ENCODE measurements at places on chromosomes 6 and 20. TPM values are rescaled to one million over a fixed set of nuclear protein-coding genes. Genes with fewer than 3 reads are reported as not detected.

- no peak for DNase-seq
Measured at GRCh38 chr6:105991561-105992314, 94.4 kb upstream of the PRDM1 start.

GRCh38 chr6:12832226-12832735 is 115.7 kb downstream of the PHACTR1 start:
- DNase-seq: no peak

DNA sequence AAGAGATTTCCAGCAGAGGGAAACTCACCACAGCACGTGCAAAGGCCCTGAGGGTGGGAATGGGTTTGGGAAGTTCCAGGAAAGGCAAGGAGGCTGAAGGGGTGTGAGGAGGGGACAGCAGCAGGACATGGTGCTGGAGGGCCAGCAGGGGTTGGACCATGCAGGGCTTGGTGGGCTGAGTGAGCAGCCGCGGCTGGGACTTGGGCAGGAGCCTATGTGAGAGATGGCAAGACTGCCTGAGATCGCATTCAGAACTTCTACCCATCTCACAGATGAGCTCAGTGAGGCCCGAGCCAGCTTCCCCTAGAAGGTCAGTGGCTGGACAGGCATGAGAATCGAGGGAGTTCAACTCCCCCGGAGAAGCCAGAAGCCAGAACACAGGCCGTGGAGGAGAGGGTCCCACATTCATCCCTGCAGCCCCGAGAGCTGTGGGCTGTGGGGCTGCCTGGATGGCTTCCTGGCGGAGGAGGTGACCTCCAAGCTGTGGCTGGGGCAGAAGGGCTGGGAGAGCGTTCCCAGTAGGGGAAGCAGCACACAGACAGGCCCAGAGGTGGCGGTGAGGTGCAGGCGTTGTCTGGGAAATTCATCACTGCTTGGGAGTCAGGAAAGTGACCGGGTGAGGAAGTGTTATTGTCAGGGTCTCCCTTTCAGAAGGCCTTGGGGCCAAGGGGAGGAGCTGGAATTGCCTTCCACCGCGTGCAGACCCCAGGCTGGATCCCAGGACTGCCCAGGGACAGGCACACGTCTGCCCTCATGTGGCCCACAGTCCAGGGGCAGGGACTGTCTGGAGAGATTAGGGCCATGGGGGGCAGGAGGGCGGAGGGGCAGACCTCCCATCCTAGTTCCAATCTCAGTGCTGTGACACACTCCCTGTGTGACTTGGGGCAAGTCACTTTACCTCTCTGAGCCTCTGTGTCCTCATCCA is 103.8 kb downstream of the CEBPB start:
- DNase-seq: no peak

DNA sequence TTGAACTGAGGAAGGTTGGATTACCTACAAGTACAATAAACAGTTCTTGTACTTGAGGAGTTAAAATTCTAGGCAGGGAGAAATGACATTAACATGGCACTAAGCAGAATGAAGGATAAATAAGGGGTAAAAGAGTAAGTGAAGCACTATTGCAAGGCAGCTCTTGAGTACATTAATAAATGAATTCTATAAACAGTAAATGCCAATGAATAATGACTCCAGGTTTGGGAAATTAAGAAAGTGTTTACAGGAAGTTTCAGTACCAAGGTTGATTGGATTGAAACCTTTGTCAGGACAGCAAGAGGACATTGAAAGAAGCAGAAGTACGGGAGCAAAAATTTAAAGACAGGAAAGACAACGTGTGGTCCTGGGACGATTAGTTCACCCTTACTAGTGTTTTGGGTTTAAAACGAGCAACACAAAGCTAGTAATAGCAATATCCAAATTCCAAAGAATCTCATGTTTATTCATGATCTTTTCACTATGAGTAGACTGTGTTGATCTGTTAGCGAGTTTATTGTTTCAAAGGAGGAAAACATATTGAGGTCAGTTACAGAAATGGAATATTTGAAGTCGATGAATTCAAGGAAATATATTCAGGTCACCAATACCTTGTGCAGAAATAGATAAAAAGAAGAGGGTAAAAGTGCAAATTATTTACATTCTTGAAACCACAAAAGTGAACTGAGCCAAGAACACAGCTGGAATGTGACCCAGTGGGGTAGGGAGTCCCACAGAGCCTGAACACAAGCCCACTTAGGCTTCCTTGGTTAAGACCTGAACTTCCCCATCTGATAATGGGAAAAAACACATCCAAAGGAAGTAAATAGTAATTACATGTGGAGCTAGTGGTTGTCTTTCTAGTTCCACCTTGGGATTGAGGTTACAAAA is 80.8 kb downstream of the MKKS start:
- no peak for DNase-seq

DNA sequence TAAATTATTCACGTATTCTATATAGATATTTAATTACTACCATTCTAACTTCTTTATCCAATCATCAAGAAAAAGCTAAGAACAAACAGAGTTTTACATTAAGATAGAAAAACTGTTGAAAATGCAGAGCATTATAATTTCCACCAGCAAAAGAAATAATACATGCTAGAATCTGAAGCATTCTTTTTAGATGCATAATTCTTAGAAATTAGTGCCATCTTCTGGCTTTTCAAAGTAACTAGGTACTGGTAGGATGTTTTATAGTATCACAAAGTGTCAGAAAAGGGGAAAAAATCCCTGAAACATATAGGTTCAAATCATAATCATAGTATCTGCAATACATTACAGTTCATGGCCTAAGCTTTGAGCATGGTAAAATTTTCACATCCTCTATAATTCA is 178.9 kb downstream of the PHF3 start:
- DNase-seq: no peak

DNA sequence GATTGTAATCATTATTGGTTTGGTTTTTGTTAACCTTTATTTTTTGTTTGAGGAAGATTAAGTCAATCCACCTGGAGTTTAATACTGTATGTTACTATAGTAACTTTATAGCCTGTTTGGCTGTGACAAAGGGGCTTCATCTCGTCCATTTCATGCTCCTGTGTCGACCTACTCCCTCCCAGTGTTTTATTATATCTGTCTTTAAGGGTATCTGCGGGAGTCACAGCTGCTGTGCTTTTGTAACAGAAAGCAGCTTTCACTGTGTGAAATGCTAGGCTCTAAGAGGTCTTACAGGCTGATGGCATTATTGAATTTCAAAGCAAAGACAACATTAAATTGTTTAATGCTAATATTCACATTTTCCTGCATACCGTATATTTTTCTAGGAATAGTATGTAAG is 698.0 kb upstream of the POU3F2 start:
- no peak for DNase-seq

GRCh38 chr20:19757487-19758132 is 448 bp upstream of the RIN2 start:
- peak; percentile 21 for DNase-seq

DNA sequence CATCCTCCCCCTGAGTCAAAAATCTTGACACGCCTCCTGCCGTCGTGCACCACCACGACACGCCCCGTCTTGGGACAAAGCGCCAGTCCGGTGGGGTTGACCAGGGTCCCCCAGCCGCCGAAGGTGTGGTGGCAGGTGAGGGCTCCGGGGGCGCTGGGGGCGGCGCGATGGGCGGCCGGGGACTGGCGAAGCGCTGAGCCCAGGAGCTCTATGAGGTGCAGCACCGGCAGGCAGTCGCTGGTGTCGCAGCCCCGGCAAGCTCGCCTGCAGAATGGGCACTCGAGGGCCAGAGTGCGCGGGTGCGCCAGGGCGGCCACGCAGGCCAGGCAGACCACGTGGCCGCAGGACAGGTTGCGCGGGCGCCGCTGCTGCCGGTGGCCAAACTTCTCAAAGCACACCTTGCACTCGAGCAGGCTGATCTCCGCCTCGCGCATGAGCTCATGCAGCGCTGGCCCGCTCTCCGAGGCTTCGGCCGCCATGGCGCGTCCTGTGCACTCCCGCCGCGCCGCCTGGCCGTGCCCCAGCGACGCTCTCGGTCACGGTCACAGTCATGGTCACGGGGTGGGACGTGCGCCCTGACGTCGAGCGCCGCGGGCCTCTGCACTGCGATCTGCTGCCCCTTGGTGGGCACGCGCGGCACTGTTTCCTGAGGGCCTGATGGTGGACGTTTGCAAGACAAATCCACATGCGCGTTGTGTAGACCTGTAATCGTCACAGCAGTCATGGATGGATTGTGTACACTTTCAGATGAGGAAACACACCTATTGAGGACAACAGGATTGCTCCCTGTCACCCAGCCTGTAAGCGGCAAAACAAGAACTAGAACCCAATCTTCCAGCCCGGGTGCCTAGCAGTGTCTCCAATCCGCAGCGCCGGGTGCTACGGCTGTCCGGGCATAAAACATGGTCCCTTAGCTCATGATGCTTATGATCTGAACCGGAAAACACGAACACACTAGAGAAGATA is at the start of gene NHLRC1:
Gene NHLRC1, minus strand, starts transcription at position 550 of the 966 bp plus-strand sequence. Its CDS starts 71 bp downstream, at position 479.
- no peak for DNase-seq

DNA sequence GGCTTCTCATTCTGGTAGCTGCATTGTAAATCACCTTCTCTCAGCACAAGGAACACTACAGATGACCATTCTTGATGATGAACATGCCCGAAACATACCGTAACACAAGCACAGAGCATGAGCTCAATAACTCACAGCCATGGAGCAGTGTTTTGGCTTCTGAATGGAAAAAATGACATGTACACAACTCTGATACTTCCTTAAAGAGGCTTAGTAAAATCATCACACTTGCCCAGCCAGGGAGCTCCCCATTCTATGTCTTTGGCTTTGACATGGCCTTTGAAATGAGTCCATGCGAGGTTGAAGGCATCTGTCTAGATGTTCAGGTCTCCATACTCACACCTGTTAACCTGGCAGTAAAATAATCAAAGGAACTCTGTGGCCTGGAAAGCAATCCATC is 87.6 kb downstream of the MYB start:
- no peak for DNase-seq

DNA sequence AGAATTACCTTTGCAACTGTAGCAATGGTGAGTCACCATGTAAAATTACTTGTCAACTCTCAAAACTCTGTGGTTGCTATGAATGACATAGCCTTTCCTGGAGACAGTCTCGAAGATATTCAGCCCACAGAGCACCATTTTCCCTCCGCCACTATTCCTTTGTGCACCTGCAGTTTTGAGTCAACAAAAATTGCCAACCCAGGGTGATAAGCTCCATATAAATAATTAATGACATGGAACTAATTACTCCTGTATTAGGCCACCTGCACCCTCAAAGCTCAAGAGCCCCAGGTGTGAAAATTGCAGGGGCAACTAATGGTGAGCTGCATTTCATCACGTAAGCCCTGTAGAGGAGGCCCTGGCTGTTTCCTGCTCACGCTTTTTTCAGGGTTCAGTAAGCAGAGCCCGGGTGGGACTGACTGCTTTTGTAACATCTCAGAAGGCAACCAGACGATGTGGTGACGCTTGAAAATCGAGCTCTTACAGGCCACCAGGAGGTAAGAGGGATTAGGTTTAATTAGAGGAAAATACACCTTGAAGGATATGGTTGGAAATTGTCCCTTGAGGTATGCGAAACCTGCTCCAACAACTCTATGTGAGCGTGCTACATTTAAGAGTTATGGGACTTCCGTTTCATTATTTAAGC is 70.8 kb downstream of the BMP2 start:
- no peak for DNase-seq

- DNase-seq: no peak
Measured at GRCh38 chr6:6588064-6588923, at the start of gene LY86. Gene LY86, plus strand, starts transcription at chr6:6588720. Its CDS starts 15 bp downstream, at chr6:6588735.

- no peak for DNase-seq
Measured at GRCh38 chr20:328975-329695, 3.8 kb downstream of the SOX12 start.

DNA sequence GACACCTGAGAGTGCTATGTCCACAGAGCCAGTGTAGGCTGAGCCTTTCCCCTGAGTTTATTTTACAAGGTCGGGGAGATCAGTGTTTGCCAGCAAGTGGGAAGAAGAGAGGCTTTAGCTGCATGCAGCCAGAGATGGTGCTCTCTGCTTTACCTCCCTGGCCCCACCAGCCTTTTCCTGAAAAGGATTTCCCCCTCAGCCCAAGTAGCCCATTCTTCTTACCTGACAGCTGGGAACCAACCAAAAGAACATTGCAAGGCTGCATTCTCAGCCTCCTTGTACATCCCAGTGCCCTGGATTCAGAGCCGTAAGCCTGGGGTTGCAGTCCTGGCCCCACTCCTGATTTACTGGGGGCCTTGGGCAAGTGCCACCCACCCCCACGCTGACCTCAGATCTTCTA is 16.9 kb downstream of the SNPH start:
- DNase-seq: no peak

DNA sequence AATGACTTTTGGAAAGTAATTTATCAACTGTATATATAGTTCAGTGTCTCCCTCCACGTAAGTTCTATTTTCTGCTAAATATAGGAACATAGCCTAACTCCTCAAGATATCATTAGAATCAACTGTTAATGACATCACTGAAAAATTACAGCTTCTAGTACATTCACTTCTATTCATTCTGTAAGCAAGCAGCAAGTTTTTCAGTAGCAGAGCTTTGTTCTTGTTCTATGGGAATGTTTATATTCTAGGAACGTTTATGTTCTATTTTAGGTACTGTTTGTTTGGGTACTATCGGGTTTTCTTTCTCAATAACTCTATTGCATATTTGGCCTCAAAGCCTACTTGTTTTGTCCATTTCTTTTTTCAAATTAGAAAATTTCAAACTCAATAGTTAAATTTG is 525.6 kb downstream of the EPHA7 start:
- no peak for DNase-seq

- no peak for DNase-seq
Measured at GRCh38 chr6:94478133-94479005, 1059.0 kb upstream of the EPHA7 start.

GRCh38 chr6:148453906-148454305 is 111.3 kb downstream of the SASH1 start:
- no peak for DNase-seq

DNA sequence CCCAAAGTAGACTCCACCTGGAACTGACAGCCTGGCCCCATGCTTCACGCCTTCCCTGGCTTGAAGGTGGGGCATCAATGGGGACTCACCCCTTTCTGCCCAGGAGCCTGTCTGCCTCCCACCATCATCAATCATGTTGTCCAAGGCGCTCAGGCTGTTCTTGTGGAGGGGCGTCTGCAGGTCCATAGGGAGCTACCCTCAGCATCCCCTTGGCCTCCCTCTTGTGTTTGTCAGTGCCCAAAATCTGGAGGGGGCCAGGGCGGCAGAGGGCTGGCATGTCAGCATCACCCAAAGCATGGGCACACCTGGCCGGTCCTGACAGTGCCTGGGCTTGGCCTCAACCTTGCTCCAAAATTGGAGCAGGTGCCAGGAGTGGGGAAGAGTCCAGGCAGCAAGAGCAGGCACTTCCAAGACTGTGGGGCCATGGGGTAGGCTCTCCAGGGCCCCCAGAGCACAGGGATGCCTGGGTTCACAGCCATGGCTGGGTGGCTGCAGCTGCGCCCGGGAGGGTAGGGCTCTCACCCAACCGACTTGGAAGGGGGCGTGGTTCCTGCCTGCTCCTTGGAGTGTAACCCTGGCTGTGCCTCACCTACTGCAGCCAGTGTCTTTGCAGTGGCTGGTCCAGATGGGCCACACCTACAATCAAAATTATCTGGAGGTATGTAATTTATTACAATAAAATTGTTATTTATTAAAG is 903.4 kb downstream of the EYS start:
- DNase-seq: no peak

GRCh38 chr6:91447530-91448254 is 860.8 kb upstream of the MAP3K7 start:
- DNase-seq: no peak

ZC3H12D gene
- 0.30 TPM for total RNA-seq

KIAA0408 gene
- 0.25 TPM for total RNA-seq

PET117 gene
- total RNA-seq: 22.3 TPM

RSPH4A gene
- total RNA-seq: 0.27 TPM

FRS3 gene
- total RNA-seq: 5.9 TPM

KPNA5 gene
- total RNA-seq: 9.8 TPM

CST4 gene
- not detected for total RNA-seq

PRDM13 gene
- not detected for total RNA-seq

RFX6 gene
- total RNA-seq: not detected

TENT5A gene
- total RNA-seq: 11.2 TPM

COL21A1 gene
- total RNA-seq: not detected

ESR1 gene
- total RNA-seq: 0.17 TPM

MCUR1 gene
- total RNA-seq: 33.2 TPM
